ENCODE measurements at places on chromosomes 2 and 18.

- peak; percentile 33 for DNase-seq
Measured at GRCh38 chr2:235394278-235394828, 99.5 kb upstream of the AGAP1 start.

GRCh38 chr2:160910681-160911080 lies 249.5 kb upstream of the TANK start:
- DNase-seq: peak; percentile 77

- no peak for DNase-seq
Measured at GRCh38 chr2:181971032-181971431, 14.6 kb upstream of the PPP1R1C start.

GRCh38 chr18:42414756-42415454 lies 459.9 kb downstream of the PIK3C3 start:
- no peak for DNase-seq

- no peak for DNase-seq
Measured at GRCh38 chr18:44370861-44371260, 309.8 kb upstream of the SETBP1 start.

GRCh38 chr18:49304751-49305150 lies 155.7 kb downstream of the DYM start:
- DNase-seq: no peak

DNA sequence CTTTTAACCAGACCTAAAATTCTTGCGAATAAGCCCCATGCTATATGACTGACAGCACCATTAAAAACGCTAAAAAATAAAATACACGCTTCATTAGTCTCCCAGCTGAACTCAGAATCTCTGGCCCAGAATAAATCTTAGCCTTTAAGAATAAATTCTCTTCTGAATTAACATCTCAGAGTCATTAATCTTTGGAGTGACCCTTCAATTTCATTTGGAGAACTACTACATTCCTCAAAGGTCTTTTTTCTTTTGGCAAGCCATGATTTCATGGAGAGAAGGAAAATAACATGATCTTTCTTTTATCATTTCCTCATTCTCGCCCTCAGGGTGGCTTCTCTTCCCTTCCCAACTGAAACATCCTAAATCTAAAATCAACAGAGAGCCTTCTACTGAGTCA lies 259.0 kb downstream of the AFF3 start:
- no peak for DNase-seq

GRCh38 chr2:107986278-107987217 lies at the start of gene SLC5A7:
TSS of gene SLC5A7 (plus strand) at chr2:107986524. CDS start at chr2:107988156, 1,632 bp downstream.
- DNase-seq: no peak

DNA sequence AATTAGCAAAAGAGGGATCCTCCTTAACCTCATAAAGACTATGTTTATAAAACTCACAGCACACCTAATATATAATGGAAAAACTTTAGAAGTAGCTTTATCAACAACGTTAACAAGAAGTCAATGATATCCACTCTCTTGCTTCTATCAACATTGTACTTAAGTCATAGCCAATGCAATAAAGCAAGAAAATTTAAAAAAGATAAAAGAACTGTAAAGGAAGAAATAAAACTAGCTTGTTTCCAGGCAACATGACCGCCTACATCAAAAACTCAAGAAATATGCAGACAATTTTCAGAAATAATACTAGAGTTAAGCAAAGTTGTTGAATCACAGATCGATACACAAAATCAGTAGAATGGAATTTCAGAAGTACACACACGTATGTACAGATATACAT lies 375.5 kb upstream of the SPRED2 start:
- no peak for DNase-seq

- no peak for DNase-seq
Measured at GRCh38 chr2:160918906-160919503, 241.2 kb upstream of the TANK start.

DNA sequence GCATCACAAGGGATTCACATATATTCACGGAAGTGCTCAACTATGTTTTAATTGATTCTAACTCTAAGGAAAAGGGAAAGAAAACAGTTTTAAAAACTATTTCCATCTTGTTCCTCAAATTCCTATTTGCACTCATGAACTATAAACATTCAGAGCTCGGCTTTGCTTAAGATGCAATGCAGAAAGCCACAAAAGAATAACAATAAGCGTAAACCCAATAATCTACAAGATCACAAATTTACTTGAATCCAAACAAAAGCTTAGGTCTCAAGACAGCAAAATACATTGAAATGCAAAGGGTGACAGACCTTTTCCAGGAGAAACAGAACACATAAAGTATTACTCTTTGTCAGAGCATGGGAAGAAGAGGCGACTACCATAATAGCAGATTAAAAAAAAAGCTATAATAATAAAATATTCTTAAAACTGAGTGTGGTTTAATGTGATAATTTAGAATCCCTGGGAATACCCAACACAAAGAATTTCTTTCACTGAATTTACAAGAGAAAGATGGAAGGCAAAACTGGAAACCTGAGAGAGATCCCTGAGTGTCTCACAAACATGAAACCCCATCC lies 1094.9 kb downstream of the LRP1B start:
- no peak for DNase-seq

GRCh38 chr2:122179492-122180165 lies 424.2 kb downstream of the TSN start:
- DNase-seq: no peak

GRCh38 chr18:25853691-25854433 lies 236.6 kb downstream of the SS18 start:
- DNase-seq: no peak

DNA sequence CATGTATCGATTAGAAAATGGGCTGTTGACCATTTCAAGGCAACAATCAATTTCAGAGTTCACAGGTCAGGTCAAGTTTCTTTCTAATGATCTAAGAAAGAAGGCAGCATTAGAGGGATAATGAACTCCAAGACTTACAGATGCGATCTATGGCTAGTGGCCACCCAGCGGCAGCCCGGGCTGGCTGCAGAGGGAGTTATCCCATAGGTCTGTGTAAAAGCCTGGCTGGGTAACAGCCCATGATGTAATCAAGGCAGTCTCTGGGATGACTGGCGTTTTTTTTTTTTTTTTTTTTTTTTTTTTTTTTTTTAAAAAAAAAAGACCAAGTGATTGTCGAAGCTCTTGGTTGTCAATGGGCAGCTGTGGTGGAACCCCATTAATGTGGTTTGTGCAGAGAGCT lies 171.1 kb upstream of the SKOR2 start:
- DNase-seq: no peak

DNA sequence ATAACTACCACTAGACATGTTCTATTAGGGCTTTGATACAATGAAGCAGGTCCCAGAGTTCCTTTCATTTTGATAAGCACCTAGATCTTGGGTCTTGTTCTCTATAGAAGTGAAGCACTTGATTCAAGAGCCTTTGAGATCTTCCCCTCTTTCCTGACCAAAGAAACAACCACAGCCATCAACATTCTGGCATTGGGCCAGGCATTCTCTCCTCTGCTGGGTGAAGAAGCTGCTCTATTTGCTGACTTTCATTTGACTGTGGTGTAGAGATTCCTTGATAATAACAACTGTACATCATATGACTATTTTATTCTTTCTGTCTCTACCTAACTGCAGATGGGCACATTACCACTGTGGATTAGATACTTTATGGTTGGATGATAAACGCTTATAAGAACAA lies 96.6 kb upstream of the LYPD1 start:
- DNase-seq: no peak

DNA sequence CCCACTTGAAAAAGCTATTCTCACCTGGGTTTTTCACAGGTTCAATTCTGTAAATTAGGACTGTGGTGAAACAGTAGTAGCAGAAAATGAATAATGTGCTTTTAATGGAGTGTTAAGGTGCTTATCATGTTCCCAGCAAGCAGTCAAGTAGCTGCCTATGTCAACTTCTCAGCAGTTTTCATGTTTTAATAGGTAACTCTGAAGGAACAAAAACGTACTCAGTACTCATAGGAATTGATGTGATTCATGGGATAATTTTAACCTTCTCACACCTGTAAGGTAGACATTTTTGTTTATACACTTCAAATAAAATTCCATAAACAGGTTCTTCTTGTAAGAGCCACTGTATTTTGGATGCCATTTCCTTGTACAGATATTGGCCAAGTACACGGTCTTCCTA lies 801.6 kb downstream of the MBD2 start:
- no peak for DNase-seq

GRCh38 chr2:130160131-130160530 lies 15.2 kb upstream of the CCDC74B start:
- DNase-seq: no peak

DNA sequence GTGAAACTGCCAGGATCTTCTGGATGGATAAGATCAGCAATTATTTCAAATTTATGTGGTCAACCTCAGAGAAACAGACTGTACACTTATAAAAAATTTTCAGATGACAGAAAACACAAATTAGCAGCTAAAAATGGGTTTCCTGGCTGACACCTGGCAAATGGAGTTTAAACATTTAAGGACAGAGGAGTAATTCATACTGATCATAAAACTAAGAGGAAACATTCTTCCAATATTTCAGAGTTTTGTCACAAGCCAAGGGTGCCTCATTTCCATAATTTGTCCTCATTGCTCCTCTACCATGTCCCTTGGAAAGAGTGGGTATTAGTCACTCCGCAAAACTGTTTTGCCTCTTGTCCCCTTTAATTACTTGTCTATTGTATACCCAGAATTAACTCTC lies 70.2 kb downstream of the TMEFF2 start:
- peak; percentile 11 for DNase-seq

GRCh38 chr18:6055711-6056110 lies 160.4 kb upstream of the TMEM200C start:
- DNase-seq: peak; percentile 17

GRCh38 chr2:240220371-240220770 lies 79.9 kb upstream of the OTOS start:
- DNase-seq: peak; percentile 14

- no peak for DNase-seq
Measured at GRCh38 chr2:23091900-23092299, 293.1 kb upstream of the KLHL29 start.

GRCh38 chr2:62181843-62182242 lies 14.1 kb upstream of the B3GNT2 start:
- no peak for DNase-seq

DNA sequence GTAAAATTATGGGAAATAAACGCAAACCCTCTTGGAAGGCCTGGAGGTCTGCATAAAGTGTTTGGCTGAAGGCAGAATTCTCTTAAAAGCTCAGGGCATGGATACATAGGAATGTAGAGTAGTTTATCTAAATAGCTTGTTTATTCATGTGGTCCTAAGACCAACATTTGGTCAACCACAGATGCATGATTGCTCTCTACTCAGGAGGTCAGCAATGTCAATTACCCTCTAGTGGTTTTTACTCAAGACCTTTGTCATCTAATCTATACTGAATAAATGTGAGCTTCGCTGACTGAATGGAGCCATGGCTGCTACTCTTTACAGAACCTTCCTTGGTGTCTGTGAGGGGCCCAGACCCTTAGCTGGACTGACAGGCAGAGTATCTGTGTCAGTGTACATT lies 139.8 kb downstream of the ATL2 start:
- no peak for DNase-seq

All from AG09309 (cell line).